SJSA1 (cell line): ENCODE measurements at places on chromosomes 4 and X.

- DNase-seq = no peak
These were observed 50.6 kb downstream of the LGI2 start for GRCh38 chr4:24980064-24980690.

GRCh38 chrX:71978164-71978563, 67.5 kb downstream of the NHSL2 start:
- DNase-seq = no peak

- DNase-seq = no peak
These were observed 43.6 kb downstream of the CD99L2 start for GRCh38 chrX:150854856-150855255.

DNA sequence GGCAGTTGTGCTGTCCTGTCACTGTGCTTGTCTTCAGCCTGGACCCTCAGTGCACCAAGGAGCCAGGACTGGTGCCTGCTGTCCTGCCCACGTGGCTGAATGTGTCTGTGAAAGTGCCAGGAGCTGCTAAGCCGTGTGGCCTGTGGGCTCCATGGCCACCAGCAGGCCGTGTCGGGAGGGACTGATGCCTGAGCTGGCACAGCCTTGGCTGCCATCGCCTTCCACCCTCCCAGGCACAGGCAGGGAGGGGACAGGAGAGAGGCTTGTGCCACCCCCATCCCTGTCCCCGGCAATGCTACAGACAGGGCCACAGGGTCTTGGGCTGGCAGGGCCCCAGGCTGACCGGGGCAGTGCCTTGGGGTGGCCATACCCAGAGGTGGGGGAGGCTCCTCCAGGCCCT, 24.8 kb downstream of the DOK7 start:
- DNase-seq = no peak

DNA sequence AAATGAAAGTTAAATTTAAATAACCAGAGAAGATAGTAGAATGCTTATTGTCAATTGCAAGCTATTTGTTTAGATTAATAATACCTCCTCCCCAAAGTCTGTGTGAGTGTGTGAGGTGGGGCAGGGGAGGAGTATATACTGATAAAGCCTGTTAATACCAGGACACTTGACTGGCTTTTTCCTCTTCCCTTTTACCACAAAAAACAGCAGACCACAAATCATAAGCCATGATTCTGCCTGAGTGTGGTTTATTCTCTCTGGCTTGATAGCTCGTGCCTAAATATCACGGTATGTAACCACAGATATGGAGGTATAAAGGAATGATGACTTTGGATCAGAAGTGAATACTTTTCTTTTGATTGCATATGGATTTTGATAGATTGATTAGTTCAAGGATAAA, 21.9 kb upstream of the SCRG1 start:
- DNase-seq = no peak

GRCh38 chrX:63275127-63275526, 76.0 kb downstream of the SPIN4 start:
- no peak for DNase-seq

DNA sequence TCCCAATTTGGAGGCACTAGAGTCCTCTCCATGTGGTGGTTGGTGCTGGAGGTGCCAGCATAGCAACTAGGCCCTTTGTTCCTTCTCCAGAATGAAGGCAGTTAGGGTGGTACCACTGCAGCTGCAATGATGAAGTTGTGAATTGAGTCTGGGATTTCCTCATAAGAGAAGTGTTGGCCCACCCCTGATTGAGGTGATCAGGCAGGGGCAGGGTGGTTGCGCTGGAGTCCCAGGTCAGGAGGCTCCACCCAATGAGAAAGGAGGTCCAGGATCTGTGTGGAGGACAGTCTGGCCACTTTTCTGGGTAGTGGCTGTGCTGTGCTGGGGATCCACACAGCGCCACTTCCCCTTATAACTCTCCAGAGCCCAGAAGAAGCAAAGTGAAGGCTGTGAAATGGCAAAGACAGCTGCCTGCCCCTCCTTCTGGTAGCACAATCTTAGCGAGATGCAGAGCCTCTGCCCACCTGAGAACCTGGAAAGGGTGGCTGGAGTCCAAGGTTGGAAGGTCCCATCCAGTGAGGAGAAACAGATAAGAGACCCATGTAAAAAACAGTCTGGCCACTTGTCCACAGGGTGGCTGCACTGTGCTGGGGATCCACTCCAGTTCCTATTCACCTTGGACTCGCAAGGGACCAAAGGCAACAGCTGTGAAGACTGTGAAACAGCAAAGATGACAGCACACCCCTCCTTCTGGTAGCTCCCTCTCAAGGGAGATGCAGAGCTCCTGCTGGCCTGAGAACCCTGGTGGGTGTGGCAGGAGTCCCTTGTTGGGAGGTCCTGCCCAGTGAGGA, 124.6 kb downstream of the RRAGB start:
- DNase-seq = no peak

- no peak for DNase-seq
These were observed 74.4 kb downstream of the SLC9B1 start for GRCh38 chr4:102945066-102945465.

DNA sequence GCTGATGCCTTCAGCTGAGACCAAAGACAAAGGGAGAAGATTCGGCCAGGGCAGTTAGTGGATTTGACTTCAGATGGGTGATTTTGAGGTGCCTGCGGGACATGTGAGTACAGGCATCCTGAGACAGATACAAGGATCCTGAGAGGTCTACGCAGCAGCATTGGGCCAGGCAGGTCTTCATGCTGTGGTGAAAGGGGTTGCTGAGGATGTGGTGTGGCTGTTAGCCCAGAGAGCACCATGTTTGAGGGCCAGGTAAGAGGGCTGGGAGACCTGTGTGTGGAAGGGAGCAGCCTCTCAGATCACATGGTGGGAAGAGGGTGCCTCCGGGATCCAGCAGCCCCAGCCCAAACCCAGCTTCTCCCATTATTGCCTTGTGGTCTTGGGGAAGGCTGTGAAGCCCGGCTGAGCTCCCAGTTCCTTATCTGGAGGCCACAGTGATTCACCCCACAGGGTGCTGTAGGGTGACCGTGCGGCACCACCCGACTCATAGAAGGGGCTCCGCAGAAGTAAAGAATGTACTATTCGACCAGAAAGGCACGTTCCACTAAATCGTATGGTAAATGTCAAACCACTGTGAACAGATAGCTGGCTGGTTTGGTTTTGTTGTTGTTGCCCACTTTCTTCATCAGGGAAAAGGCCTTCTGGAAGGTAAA, 27.7 kb upstream of the TADA2B start:
- no peak for DNase-seq

GRCh38 chrX:1521459-1521956, 15.5 kb downstream of the P2RY8 start:
- no peak for DNase-seq

- DNase-seq = no peak
These were observed 499.0 kb downstream of the PDGFC start for GRCh38 chr4:156472624-156473023.

DNA sequence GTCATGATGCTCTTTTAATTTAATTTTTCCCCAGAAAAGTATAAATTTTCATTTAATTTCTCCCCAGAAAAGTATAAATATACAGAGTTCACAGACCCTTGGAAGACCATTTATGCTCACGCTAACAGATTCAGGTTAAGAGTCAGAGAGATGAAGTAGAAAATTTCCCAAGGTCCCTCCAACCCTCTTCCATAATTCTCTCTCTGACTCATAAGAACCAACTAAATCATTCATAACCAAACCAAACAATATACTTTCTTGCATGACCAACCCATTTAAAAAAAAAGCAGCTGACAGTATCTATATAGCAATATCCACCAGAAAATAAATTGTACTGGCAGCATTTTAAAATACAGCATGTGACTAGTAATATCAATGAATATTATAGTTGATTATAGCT, 3.9 kb downstream of the KLHL8 start:
- DNase-seq = no peak

DNA sequence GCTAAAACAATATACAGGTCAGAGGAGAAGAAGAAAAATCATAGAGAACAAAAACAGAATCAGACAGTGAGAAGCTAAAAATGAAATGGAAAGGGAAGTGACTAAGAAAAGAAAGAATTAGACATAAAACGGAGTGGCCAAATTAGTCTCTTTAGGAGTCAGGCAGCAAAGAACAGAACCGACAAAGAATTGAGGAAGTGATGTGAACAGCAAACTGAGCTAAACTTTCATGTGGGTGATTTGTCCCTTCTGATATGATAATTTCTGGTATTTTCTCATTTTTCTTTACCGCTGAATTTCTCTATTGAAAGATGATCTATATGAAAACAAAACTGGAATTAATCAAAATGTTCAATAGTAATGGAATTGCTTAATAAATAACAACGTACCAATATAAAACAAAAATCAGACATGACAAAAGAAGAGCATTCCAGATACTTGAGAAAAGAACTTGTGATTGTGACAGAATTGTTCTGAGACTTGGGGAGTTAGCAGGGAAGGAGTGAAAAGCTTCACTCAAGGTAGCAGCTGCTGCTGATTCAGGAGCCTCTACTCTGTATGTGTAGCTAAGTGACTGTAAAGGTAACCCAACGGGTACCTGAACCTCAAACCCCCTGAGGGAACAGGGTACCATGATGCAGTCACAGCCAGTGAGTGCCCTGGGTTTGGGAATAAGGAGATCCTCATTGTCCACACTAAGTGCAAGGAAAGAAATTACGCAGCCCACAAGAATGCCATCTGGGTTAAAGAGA, 8.8 kb downstream of the TAPT1 start:
- DNase-seq = no peak

DNA sequence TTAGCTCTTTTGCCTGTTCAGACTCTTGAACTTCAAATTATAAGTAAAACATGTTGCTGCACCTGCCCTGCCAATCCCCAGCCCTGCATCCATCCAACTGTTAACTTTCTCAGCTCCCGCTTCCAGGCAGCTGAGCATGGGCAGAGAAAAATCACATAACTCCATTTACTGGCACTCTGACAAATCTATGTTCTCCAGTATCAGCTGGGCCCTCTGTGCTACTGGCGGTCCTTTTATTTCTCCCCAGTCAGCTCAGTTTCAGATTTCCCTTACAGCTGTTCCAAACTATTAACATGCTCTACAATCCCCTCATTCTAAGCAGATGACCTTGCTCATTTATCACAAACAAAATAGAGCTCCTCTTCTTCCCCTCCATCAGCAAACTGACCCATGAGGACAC, 240.4 kb upstream of the TET2 start:
- no peak for DNase-seq

- DNase-seq = no peak
These were observed 314.5 kb upstream of the RASGEF1B start for GRCh38 chr4:81786063-81786763.

- DNase-seq = no peak
These were observed 45.6 kb downstream of the PDHA1 start for GRCh38 chrX:19389227-19389845.

- DNase-seq = no peak
These were observed 448 bp upstream of the SCFD2 start for GRCh38 chr4:53366301-53366716.

- no peak for DNase-seq
These were observed 291.5 kb upstream of the SMIM31 start for GRCh38 chr4:164462471-164462870.

GRCh38 chr4:89586864-89587263, 250.1 kb downstream of the SNCA start:
- no peak for DNase-seq

- DNase-seq = peak; percentile 34
These were observed at the start of gene ZMAT1 for GRCh38 chrX:101931488-101932248. Gene ZMAT1, minus strand, starts transcription at chrX:101932027. Its CDS starts 19 bp downstream, at chrX:101932008.

GRCh38 chr4:122606364-122607043, 14.4 kb downstream of the IL21 start:
- DNase-seq = no peak

GRCh38 chrX:15055146-15055930, 182.1 kb downstream of the MOSPD2 start:
- no peak for DNase-seq

- DNase-seq = no peak
These were observed 5.3 kb downstream of the CRMP1 start for GRCh38 chr4:5887361-5888221.

GRCh38 chrX:40174854-40175510, 77.2 kb upstream of the BCOR start:
- DNase-seq = peak; percentile 55

- DNase-seq = no peak
These were observed 2.0 kb downstream of the ABLIM2 start for GRCh38 chr4:8156617-8157016.
